ENCODE measurements at places on chromosomes 3 and 15.

DNA sequence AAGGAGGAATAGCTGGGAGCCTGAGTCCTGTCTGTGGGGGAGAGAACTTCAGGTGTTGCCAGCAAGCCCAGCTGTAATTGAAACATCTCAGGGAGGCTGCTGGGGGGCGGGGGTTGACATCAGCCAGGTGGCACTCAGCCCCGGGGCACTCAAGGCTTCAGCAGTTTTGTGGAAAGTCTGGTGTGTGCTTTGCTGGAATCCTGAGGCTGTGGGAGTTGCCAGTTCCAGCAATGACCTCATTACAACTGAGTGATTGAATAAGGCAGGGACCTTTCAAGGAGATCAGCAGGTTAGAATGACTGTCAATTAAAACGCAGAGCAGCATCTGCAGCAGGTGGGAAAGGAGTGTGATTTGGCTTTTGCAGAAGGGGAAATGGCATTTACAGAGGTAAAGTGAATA, 75.7 kb downstream of the FAM43A start:
- no peak for DNase-seq

- DNase-seq: peak; percentile 69
These were observed 10.3 kb upstream of the MUSTN1 start for GRCh38 chr3:52845157-52845556.

DNA sequence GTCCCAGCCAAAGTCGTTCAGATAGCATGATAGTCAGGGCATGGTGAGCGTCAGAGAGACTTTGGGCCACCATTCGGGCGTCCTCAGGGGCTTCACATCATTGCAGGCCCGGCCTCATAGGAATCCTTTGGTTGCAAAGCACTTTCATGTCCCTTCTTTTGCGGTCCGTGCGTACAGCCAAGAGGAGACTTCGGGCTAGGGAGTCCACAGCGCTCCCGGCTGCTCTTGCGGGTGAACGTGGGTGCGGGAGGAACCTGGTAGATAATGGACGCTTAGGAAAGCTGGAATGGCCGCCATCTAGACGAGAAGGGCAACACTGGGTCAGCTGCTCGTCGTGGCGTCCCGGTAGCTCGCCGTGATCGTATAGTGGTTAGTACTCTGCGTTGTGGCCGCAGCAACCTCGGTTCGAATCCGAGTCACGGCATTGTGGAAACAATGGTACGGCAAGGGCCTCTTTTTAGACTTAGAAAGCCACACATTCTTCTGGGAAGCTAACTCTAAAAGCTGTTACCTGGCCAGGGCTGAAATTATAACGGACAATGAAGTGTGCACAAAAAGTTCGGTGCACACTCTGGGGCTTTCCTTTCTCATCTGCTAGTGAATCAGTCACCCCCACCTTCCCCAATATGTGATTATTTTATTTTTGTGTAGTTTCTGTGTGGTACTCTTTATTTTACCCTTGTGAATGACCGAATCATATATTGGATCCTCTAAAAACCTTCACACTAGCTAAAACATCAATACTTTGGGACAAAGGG, 13.2 kb upstream of the SHF start:
- DNase-seq: peak; percentile 93

DNA sequence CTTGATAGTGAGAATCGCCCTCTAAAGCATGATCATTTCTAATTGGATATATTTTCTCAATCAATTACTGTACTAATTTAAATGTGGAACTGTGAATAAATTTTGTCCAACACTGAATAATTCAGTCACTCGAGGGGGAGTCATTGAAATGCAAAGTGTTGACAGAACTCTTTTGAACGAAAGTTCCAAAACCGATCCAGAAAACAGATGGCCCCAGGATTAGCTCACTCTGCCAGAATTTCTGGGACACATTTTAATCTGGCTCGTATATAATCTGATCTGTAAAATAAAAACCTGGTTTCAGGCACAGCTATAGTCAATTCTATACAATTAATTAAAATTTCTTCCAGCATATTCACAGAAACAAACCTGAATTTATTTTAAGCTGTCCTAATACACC, 580.4 kb downstream of the ROBO1 start:
- DNase-seq: peak; percentile 25

DNA sequence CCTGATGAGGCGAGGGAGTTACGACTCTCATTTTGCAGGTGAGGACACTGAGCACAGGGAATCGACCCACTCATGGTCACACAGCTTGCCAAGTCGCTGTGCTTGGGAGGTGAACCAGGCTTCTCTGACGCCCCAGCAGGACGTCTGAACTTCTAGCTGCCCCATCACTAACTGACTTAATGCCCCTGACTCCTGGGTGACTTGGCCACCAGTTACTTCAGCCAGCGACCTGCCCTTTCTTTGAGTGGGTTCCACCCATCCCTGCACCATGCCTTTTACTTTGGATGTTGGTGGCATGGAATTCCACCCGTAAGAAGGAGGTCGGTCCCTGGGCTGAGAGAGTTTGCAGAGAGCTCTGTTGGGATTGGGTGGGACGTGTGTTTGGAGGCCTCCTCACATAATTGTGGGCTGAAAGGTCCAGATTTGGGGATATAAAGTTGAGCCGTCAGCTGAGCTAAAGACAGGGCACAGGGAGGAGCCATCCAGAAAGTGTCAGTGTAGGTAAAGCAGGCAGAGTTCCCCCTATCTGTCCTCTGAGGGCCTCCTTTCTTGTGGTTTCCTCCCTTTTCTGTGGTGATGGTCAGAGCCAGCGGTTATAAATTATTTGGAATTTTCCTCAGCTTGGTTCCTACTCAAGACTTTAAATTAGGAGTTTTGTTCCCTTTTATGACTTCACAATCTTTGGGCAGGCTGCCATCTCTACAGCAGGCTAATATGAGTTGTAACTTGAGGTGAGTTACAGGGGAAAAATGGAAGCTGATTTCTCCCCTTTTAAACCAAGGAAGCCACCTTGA, 55.0 kb downstream of the FLNB start:
- DNase-seq: no peak

- DNase-seq: no peak
These were observed 689.4 kb upstream of the NAALADL2 start for GRCh38 chr3:174169736-174170135.

- peak; percentile 29 for DNase-seq
These were observed 66.4 kb upstream of the RPL35A start for GRCh38 chr3:197883541-197883940.

DNA sequence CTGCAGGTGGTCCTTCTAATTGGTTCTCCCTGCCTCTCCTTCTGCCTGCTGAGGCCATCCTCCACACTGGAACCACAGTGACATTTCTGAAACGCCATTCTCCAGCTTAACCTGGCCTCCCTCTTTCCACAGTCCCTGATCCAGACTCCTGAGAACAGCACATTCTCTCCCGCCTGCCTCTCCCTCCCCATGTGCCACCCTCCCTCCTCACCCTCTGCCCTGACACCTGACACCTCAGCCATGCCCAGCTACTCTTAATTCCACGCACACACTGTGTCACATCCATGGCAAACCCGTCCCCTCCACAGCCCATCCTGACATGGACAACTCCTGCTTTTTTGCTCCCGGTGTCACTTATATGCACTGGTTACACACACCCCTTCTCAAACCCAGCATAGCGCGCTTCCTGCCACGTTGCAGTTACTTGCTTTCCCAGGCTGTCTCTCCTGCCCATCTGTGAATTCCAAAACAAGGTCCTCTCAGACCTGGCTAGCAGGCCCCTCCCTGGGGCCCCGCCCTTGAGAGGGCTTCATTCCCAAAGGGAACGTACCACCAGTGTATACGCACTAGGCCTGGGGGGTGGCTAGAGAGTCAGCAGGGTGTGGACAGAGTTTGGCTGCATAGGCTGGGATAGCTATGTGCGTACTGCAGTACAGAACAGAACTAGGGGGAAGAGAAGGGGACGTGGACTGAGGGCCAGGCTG, 92.7 kb upstream of the BLM start:
- DNase-seq: no peak

GRCh38 chr3:173650596-173650995, 253.1 kb downstream of the NLGN1 start:
- DNase-seq: no peak

- DNase-seq: no peak
These were observed 238.5 kb downstream of the DOCK3 start for GRCh38 chr3:50913260-50913659.

- no peak for DNase-seq
These were observed 66.4 kb downstream of the ECT2 start for GRCh38 chr3:172816968-172817367.

- no peak for DNase-seq
These were observed 22.4 kb downstream of the ISG20 start for GRCh38 chr15:88661041-88661700.

GRCh38 chr3:103532986-103533385, 1098.2 kb downstream of the ZPLD1 start:
- no peak for DNase-seq

GRCh38 chr3:158330870-158331269, 221.0 kb downstream of the RSRC1 start:
- no peak for DNase-seq

DNA sequence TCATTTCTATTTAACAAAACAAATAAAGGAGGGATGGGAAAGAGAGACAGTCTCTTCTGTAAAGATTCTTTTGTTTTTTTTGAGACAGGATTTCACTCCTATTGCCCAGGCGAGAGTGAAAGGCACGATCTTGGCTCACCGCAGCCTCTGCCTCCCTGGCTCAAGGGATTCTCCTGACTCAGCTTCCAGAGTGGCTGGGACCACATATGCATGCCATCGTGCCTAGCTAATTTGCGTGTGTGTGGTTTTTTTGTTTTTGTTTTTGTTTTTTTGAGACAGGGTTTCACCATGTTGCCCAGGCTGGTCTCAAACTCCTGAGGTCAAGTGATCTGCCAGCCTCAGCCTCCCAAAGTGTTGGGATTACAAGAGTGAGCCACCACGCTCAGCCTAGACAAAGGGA, 23.3 kb downstream of the STAG1 start:
- DNase-seq: peak; percentile 47

DNA sequence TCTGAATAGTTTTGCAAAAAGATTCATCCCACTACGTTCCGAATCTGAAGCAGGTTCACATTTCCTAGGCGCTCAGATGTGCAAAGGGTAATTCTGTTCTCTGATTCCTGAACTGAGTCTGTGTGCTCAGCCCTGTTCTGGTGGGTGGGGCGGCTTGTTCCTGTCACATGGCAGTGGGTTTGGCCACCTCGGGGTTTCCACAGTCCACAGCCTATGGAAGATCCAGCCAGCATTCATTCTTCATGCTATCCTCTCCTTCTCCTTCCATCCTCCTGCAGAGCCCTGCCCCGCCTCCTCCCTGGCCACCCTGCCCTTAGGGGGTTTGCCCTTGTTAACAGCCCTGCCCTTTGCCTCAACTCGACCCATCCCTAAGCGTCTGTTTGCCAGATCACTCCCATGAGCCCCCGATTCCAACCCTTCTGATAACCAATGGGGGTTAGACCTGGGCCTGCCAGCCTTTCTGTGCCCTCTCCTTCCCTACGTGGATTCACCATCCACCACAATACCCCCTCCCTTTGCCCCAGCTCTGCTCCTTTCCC, 31.0 kb downstream of the PRR20G start:
- DNase-seq: no peak
